ENCODE measurements at places on chromosomes 5 and 9.
A peak's percentile ranks its signal among the peaks of the same experiment; 100 is the strongest.

DNA sequence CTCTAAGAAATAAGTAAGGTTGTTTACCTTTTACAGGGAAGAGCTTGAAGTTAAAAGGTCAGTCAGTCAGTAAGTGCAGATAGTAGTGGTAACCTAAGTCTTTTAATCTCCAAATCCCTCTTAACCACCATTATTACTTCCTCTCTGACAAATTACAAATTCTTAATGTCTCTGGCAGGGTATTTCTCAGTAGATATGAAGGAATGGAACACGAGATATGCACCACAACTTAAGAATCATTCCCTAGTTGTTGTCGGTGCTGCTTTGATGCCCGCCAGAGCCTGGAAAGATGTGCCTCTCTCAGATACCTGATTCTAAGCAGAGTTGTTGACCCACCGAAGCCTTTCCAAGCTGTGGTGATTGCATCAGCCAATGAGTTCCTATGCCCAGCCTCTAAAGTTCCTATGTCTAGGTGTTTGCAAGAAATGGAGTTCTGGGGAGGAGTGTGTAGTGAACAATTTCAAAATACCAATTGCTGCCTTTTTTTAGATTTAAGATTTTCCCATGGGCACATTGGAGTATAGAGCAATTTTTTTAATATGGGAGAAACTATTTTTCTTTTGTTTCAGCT, 78.5 kb downstream of the CD180 start:
- no peak for DNase-seq

- peak; percentile 58 for DNase-seq
Observed at GRCh38 chr5:159444441-159445082, 114.3 kb upstream of the IL12B start.

DNA sequence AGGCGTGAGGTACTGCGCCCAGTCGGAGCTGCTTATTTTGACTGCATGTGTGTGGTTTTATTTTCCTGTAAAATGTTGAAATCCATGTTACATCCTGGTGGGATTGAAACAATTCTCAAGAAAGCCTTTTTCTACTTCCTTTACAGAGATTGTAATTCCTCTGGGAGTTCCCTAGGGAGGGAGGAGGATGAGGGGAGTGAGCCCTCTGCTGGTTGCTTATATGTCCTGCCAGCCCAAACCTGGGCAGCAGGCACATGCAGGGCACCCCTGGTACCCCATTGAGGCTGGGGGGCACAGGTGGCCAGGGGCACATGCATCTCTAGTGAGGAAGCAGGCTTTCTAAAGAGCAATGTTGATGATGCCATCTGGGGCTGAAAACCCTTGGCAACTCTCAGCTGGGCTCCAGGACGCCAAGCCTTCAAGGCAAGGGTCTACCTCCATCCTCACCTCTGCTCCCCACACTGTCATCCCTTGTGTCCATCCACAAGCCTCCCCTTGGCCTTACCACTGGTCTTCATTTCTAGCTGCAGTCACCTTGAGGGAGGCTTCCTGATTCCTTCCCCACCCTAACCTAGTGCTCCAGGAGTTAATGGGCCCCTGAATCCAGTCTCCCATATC, 84.7 kb upstream of the TNFSF8 start:
- peak; percentile 41 for DNase-seq

DNA sequence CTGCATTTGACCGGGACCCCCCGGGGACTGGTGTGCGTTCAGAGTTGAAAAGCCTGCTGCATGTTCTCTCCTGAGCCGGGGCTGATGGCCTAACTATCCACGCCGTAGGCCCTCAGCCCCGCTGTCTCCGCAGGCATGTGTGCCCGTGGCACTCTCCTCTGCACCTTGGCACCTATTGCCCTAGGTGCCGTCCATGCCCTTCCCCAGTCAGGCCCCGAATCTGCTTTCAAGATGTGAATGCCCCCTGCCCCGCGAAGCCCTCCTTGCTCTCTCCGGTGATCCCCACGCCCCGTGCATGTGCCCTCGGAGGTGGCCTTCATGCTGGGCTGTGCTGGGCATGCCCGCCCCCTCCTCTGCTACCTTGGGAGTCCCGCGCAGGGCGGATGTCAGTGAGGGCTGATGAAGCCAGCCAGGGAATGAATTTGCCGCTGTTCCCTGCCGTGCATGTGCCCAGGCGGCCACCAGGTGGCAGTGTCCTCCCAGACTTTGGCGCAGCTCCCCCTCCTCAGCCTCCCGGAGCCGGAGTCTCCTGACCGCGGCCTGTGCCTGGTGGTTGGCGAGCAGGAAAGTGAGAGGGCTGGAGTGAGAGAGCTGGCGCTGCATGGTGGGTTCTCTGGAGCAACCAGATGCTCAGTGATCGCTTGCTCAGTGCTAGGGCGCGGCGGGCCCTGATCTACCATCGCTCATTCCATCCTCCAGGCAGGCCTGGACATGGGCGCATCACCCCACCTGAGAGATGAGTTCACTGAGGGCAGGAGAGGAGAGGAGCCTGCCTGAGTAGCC, 112.9 kb upstream of the LMX1B start:
- DNase-seq, result peak; percentile 79

GRCh38 chr5:150142959-150143349, 12.7 kb downstream of the PDGFRB start:
- peak; percentile 66 for DNase-seq

All from HTR-8/SVneo (cell line).